ENCODE measurements at places on chromosomes 7 and 10. TPM values are rescaled to one million over a fixed set of nuclear protein-coding genes. Genes with fewer than 3 reads are reported as not detected.

Gene MMD2
- not detected for polyA plus RNA-seq

Gene ASB10
- polyA plus RNA-seq: not detected

Gene OR2A12
- not detected for polyA plus RNA-seq

Gene CYP2C18
- not detected for polyA plus RNA-seq

Gene PHF14
- polyA plus RNA-seq: 8.8 TPM

Data from endothelial cell of umbilical vein (primary cell).